OCI-LY7 (cell line): ENCODE measurements at places on chromosomes 2 and 18. TPM values are rescaled to one million over a fixed set of nuclear protein-coding genes. Genes with fewer than 3 reads are reported as not detected.
A peak's percentile ranks its signal among the peaks of the same experiment; 100 is the strongest.

Gene KCNG3
- total RNA-seq = 0.08 and 0.17 TPM in 2 replicates

Gene ERICH2
- not detected in 2 replicates for total RNA-seq

Gene TRABD2A
- 1.6 and 1.8 TPM in 2 replicates for total RNA-seq

Gene LYPD6B
- not detected in 2 replicates for total RNA-seq

Gene KIF5C
- 18.0 and 22.2 TPM in 2 replicates for total RNA-seq

Gene DUSP2
- total RNA-seq = 31.2 and 37.3 TPM in 2 replicates

Gene IFT172
- 13.7 and 13.9 TPM in 2 replicates for total RNA-seq

DNA sequence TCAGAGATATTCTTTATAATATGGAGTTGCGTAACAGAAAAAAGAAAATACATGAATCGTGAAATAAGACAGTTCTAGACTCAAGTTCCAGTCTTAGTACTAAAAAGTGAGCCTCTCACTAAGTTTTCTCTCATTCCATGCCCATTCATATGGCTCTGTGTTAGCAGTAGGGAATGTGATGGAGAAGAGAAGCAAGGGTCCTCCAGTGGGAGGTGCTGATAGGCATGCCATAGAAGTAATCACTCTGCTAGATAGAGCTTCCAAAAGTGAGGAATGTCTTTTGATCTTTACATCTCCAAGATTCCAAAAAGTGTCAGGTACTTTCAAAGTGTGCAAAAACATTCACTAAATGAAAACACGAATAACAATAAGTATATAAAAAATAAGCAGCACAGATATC, 678.4 kb downstream of the DCDC2C start:
- no peak for DNase-seq

GRCh38 chr2:71669628-71670429, 216.5 kb downstream of the DYSF start:
- no peak for DNase-seq

- DNase-seq = no peak
These were observed 272.1 kb downstream of the GBX2 start for GRCh38 chr2:235896061-235896460.

DNA sequence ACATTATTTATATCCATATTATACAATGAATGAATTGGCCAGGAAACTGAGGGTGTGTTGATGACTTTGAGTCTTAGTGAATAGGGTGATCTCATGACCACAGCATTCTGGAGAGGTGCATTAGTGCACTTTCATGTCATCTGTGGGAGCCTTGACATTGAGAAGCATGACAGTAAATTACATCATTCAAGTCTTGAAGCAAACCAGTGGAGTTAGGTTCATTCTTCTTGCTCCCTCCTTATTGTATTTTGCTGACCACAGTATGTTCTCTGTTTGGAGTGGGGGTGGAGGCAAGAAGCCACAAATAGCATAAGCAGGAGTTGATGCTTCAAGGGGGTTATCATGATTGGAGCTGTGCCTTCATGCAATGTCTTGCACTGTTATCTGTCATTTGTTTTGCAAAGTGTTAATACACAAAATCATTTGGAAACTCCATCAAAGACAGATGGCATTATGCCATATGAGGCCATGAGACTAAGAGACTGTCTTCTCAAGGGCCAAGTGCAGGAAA, 680.2 kb downstream of the NYAP2 start:
- no peak for DNase-seq

DNA sequence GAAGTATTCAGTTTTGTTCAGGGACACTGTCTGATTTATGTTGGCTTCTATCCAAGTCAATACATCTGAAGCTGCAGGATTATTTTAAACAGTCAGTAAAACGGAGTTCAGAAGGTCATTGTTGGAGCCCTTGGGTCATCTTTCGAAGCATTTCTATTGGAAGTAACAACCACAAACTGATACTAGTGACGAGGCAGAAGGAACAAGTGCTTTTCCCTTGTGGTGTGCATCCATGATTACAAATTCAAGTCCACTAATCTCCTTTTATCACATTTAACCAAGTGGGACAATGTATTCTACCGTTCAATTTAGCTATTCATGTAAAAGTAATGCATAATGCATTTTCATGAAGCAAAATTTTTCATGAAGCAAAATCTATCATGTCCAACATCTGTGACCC, 76.9 kb downstream of the CD226 start:
- no peak for DNase-seq

DNA sequence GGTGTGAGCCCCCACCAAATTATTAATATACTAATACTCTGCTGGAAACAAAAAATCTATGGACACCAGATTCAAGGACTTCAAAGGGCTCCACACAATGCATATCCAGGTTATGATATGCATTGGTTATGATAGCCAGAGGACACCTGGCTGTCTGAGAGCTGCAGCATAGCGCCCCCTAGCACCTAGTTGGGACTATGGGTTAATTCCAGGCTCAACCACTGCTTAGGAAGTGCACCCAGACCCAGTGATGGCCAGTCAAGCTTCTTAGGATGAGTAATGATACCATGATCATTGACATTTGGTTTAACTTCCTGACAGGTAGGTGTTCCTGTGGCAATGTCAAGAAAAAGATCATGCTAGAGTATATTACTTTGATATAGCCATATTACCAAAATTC, 3.8 kb upstream of the FRZB start:
- peak; percentile 59 for DNase-seq

GRCh38 chr2:236180831-236181453, 12.8 kb upstream of the GBX2 start:
- DNase-seq = peak; percentile 45

- DNase-seq = no peak
These were observed 17.5 kb upstream of the MAP3K20 start for GRCh38 chr2:173058097-173058496.

DNA sequence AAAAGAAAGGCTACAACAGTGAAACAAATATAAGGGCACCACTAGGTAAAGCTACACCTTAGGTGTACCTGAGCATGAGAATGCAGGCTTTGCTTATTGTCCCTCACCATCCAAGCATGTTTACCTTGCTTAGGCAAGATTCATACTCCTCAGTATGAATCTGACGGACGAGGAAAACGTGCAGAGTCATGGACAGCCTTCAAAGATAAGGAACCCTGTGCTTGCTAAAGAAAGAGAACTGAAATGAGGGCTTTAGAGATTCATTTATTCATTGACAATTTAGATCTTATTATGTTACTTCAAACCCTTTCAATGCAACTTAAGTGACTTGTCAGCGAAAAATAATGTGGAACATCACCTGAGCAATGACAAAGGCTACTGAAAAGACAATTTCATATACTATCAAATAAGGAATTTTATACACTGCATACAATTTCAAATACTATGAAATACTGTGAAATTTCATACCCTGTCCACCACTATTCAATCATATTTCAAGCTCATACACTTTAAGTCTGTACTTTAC, 21.7 kb downstream of the CLASP1 start:
- DNase-seq = no peak
